Amniotic epithelial cell (primary cell): ENCODE measurements at places on chromosomes 13 and 19.

DNA sequence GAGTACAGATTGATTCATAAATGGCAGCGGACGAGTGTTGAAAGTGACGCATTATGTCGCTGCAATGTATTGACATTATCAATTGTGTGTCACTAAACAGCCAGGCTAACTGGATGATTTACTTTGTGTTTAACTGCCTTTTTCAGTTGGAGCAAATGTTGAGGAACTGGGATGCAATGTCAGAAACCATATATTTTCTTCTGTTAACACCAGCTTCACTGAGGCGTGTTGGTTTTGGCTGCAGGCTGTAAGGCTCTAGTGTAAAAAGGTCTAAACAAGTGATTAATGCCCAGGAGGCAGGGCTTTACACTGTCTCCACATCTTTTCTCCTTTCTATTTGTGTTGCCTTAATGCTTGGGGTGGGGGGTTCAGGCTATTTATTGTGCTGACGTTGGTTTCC is 80.1 kb downstream of the GGACT start:
- DNase-seq = no peak

DNA sequence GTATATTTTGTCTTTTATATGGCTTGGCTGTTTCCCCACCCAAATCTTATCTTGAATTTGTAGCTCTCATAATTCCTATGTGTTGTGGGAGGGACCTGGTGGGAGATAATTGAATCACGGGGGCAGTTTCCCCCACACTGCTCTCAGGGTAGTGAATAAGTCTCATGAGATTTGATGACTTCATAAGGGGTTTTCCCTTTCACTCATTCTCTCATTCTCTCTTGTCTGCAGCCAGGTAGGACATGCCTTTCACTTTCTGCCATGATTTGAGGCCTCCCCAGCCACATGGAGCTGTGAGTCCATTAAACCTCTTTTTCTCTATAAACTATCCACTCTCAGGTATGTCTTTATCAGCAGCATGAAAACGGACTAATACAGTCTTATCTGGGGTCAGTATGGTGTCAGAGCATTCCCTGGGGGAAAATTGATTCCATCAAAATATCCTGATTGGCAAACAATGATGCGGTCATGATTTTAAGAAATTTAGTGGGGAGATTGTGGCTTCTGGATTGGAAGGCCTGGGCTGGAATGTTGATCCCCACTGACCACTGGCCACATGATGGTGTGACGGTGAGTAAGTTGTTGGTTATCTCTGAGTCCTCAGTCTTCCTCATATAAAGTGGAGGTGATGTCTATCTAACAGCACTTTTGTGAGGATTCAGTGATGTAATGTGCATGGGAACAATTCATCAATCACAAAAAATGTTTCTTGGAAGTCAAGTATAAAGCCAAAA is 27.5 kb upstream of the ANKRD10 start:
- DNase-seq = peak; percentile 72

- DNase-seq = no peak
These were observed 19.2 kb downstream of the NCAN start for GRCh38 chr19:19230999-19231398.

DNA sequence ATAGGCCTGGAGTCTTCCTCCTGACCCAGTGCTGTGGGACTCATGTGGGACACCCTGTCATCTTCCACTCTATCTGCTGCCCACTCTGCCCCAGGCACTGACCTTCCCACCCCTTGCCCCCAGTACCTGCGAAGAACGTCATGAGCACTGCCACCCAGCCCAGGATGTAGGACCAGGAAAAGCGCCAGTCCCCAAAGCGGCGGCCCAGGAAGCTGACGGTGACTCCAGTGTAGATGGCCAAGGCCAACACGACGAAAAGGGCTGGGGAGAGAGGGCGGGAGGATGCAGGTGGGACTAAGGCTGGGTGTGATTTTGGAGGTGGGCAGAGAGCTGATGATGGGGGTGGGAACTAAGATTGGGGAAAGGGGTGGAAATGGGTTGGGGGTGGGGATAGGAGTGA is 7.4 kb downstream of the LIM2 start:
- no peak for DNase-seq

DNA sequence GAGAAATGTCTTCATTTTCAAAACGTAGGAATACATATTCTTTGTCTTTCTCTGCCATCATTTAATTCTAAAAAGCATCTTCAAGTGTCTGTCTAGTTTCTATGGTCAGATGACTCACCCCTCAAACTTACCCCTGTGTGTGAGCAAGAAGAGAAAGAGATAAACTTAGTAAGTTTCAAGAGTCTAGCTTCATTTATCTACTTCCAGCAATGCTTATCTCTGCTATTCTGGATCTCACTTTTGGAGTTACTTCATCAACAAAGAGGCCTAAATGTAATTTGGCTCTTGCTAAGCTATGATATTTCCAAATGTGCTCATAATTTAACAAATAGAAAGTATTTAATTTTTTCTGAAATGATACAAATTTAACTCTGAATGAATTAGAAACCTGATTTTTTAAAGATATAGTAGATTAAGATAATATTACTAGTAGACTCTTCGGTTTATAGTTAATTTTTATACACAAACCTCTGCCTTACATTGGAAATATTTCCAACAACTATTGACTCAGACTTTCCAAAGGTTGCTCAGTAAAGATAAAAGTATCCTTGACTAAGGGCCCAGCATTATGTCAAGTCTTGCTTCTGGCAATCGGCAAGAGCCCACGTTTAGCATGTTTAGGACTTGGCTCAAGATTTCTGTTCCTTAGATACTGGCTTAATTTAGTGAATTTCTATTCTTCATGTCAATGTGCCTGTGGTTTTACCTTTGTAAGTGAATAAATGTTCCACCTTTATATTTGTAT is 1511.0 kb upstream of the SLC10A2 start:
- DNase-seq = peak; percentile 86

GRCh38 chr13:21616880-21617279 is 12.9 kb upstream of the MICU2 start:
- no peak for DNase-seq

DNA sequence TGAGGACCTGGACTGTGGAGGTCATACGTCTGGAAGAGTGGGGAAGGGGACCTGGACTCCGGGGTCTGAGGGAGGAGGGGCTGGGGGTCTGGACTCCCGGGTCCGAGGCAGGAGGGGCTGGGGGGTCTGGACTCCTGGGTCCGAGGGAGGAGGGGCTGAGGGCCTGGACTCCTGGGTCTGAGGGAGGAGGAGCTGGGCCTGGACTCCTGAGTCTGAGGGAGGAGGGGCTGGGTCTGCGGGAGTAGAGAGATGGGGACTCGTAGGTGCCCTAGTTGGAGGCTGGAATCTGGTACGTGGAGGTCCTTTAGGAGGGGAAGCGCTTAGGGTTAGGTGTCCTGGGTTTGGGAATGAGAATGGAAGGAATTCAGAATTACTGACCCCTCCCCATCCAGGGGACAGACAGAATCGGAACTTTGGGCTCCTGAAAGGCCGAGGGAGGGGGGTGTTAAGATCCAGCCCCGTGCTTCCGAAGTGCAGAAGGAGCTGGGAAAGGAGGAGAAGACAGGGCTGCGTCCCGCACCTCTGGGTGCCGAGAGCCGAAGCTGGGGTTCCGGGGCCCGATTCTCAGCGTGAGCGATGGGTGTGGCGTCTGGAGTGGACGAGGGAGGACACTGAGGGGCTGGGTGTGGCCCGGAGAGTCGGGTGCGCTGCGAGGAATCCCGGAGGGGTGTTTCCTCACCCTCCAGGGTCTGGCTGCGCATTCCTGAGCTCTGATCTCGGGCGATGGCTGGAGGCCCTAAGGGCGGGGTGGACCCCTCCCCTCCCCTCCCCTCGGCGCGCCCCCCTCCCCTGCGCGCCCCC is 608 bp downstream of the MYADM start:
- peak; percentile 69 for DNase-seq

DNA sequence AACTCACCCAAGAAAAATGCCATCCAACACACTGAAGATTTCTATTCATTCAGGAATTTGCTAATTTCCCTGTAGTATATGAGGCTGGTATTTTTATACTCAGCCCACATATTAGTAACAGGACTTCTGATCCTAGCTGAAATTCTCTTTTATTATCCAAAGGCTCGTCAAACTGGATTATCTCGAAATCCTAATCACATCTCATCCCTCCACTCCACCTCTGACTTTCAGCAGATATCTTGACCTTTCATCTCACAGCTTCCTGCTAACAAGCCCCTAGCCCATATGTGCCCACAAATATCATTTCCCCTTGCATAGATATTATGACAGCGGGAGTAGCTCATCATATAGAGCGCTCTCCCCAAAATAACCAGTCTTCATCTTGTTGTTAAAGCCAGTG is 279.7 kb downstream of the FGF14 start:
- DNase-seq = no peak

DNA sequence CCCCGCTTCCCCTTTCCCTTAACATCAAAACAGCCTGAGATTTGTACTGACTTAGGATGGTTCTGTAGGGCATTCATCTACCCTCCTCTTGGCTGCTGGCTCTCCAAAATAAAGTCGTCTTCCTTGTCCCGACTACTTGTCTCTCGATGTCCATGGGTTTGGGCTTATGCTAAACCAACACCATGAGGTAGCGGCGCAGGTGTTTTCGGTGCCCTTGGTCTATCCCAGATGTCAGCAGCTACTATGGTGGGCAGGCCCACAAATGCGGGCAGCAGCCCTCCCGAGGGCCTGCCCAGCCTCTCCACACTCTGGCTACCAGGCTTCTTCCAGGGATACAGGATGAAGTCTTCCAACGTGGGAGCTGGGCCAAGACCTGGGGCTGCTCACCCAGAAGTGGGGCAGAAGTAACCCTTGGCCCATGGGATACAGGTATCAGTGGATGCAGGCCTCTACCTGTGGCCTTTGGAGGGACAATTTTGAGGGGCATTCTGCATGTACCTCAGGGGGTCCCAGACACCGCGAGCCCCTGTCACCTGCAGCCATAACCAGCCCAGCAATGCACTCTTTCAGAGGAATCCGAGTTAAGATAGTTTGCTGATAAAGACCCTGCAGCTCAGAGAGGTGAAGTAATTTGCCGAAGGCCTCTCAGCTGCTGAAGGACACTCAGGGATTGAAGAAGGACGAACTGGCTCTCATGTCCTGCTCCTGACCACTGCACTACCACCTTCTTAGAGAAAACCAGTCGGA is 47.8 kb upstream of the VSTM2B start:
- DNase-seq = no peak

- no peak for DNase-seq
These were observed 12.5 kb upstream of the CHERP start for GRCh38 chr19:16554776-16555175.

DNA sequence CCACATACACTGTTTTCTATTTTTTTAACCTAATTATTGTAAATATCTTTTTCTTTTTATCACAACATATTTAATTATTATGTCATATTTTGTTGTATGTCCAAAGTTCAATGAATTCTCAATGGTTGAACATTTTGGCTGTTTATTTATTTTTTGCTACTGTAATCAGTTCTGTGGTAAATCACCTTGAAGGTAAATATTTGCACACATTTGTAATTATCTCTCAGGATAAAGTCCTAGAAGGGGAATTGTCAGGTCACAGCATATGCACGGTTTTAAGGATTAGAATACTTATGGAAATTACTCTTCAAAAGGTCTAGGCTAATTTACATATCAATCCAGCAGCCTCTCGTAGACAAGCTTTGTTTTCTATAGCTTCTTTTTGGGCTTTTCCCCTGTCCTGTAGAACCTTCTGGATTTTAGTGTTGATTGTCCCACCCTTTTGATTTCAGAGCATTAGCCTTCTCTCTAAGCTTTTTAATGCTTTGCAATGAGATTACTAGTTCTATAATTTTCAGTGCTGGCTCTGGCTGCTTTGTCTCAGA is 362.6 kb downstream of the KCNRG start:
- no peak for DNase-seq

GRCh38 chr19:13102666-13103580 is at the start of gene LYL1:
Gene LYL1, minus strand, starts transcription at chr19:13102858. Its CDS starts 1,687 bp downstream, at chr19:13101171.
- peak; percentile 70 for DNase-seq

- DNase-seq = peak; percentile 77
These were observed 44.1 kb upstream of the RANBP3 start for GRCh38 chr19:6021878-6022569.

DNA sequence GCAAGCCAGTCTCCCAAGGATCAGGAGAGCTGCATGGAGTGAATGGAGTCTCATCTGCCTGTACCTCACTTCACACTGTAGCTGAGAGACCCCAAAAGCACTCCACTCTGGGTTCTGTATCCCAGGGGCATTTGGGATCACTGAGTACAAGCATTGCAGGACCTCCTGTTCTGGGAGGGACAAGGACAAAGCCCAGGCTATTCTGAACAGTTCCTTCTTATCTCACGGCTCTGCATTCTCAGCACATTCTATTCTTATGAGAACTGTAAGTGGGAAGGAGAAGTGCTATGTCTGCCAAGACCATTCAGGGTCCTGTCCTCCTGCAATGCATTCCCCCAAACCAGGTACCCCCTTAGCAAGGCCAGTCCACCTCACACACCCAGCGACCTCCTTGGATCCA is 42.8 kb downstream of the RNF6 start:
- DNase-seq = peak; percentile 33

DNA sequence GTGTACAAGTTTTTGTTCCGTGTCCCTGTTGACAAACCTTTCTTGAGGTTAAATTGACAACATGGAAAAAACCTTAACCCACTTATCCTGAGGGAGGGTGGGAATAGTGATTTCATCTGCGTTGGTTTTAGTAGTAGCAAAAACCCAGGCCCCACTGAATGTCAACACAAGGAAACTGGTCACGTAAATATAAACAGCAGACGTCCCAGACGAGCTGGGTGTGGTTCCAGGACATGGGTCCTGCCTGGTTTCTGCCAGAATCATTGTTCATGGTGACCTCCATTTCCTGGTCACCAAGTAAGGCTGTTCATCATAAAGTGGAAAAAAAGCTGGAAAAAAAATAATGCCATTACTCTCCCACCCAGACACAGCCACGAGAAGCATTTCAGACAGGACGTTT is 16.9 kb upstream of the F2RL3 start:
- DNase-seq = no peak

DNA sequence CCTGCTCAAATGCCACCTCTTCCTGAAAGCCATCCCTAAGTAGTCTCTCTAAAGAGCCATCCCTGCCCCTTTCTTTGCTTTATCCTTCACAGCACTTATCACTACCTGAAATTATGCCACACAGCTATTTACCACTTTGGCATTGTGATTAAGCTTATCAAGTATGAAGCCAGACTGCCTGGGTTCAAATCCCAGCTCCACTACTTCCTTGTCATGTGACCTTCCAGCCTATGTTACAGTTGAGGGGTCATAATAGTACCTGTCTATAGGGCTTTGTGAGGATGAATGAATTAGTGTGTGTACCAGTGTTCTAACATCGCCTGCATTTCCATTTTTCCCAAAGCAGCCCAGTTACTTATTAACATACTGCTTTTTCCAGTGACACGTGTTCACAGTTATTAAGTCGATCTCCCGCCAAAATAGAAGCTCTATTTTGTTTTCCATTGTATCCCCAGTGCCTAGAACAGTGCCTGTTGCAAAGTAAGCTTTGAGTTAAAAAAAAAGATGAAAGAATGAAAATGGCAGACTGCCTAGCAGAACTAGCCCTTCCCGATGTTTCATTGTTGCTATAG is 32.8 kb downstream of the ZSWIM9 start:
- no peak for DNase-seq

GRCh38 chr13:36806102-36806501 is 12.9 kb upstream of the RFXAP start:
- DNase-seq = no peak

- no peak for DNase-seq
These were observed 421.6 kb upstream of the SLC10A2 start for GRCh38 chr13:103487841-103488240.
